ENCODE measurements at places on chromosomes 16 and 17.
A peak's percentile ranks its signal among the peaks of the same experiment; 100 is the strongest.

- no peak for DNase-seq
These were observed 66.9 kb downstream of the CYTH1 start for GRCh38 chr17:78715000-78715771.

- peak; percentile 35 for DNase-seq
These were observed 24.2 kb upstream of the HNF1B start for GRCh38 chr17:37769050-37769449.

GRCh38 chr17:39813631-39814030 is 50.5 kb downstream of the IKZF3 start:
- no peak for DNase-seq

- DNase-seq, result no peak
These were observed 45.6 kb upstream of the CACNG4 start for GRCh38 chr17:66918896-66919295.

- no peak for DNase-seq
These were observed 21.1 kb downstream of the RAB40B start for GRCh38 chr17:82677353-82677925.

GRCh38 chr16:84144859-84145639 is at the start of the genes DNAAF1 and HSDL1:
DNAAF1 (plus strand) TSS chr16:84145308; CDS start chr16:84145441, 133 bp downstream.
HSDL1 (minus strand) TSS chr16:84145177; CDS start chr16:84131321, 13,856 bp downstream.
- DNase-seq, result peak; percentile 92

GRCh38 chr17:82003411-82004381 is 19.0 kb downstream of the CENPX start:
- no peak for DNase-seq

- DNase-seq, result no peak
These were observed 71.1 kb downstream of the TMEM114 start for GRCh38 chr16:8519179-8519578.

- DNase-seq, result no peak
These were observed 28.9 kb upstream of the CMIP start for GRCh38 chr16:81415751-81416150.

DNA sequence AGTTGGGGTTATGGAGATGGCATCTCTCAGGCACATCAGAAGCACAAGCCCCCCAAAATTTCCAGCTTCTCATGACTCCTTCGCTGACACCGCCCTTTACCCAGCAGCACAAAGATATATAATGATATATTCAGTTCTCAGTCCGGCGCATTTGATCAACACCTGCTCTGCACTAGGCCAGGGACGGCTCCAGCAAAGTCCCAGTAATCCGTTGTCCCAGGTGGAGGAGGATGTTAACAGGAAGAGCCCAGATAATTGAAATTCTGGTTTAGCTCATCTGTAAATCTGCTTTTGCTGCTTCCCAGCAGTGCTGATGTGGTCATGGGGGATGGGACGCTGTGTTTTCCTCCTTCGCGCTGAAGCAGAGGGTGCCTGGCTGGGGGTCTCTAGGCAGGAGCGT is 131.5 kb downstream of the OR1D5 start:
- no peak for DNase-seq

DNA sequence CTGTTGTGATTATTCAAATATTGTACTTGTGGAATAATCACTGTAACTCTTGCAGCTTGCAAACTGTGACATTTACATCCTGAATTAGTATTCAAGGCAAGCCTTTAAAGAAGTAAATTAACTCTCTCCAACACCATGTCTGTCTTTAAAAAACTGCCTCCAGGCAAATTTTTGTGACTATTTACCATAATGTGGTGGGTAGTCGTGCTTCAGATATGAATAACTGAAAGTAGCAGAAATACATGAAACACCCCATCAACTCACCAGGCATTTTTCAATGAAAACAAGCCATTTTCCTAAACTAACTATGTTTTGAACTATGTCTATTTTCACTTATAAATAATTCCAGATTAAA is 217.4 kb upstream of the PSMD7 start:
- no peak for DNase-seq

- DNase-seq, result no peak
These were observed 204.0 kb upstream of the CCL2 start for GRCh38 chr17:34051046-34051445.

All from GM06990 (cell line).